ENCODE measurements at places on chromosomes 13 and 19.

GRCh38 chr13:76329866-76330580 lies 556.2 kb downstream of the KCTD12 start:
- DNase-seq = no peak

GRCh38 chr13:84491952-84492351 lies 609.7 kb upstream of the SLITRK1 start:
- DNase-seq = no peak

DNA sequence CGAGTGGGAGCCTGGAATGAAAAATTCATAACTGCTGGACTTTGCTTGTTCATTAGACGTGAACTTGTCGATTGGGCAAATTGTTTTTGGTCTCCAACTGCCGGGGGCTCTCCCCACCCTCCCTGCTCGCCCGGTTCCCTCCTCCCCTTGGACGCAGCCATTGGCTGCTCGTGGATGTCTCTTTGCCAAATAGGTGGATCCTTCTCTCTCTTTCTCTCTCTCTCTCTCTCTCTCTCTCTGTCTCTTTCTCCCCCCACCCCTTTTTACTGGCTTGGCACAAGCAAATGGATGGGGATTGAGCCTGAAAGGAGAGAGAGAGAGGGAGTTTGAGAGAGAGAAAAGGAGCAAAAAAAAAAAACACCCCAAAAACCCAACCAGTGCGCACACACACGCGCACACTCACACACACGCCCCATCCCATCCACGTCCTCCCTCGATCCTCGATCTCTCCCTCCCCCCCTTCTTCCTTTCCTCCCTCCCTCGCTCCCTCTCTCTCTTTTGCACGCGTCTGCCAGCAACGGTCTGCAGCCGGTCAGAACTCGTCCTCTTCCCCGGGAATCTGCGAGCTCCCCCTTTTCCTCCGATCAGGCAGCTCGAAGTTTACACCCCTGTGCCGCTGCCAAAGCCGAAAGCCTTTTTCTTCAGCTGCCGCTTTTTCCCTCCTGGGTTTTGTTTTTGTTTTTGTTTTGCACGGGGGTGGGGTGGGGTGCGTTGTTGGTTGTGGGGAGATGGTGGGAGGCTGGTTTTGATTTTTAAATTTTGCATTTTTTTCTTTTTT lies 27.8 kb downstream of the NFIX start:
- no peak for DNase-seq

GRCh38 chr19:55116859-55117662 lies at the start of gene PPP1R12C:
PPP1R12C (minus strand) TSS chr19:55117637; CDS start chr19:55117543, 94 bp downstream.
- no peak for DNase-seq

DNA sequence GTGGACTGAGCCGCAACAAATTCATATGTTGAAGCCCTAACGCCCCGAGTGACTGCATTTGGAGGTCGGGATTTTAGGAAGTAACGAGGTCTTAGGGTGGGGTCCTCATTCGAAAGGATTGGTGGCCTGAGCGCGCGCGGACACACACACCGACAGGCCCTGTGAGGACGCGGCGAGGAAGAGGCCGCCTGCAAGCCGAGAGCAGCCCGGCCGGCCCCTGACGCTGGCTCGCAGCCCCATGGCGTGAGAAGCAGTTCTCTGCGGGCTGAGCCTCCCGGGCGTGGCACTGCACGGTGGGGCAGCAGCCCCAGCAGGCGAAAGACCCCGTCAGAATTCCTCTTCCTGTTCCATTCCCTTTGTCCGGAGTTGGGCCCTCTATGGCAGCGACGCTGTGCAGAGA lies 131.2 kb downstream of the CRYL1 start:
- DNase-seq = no peak

DNA sequence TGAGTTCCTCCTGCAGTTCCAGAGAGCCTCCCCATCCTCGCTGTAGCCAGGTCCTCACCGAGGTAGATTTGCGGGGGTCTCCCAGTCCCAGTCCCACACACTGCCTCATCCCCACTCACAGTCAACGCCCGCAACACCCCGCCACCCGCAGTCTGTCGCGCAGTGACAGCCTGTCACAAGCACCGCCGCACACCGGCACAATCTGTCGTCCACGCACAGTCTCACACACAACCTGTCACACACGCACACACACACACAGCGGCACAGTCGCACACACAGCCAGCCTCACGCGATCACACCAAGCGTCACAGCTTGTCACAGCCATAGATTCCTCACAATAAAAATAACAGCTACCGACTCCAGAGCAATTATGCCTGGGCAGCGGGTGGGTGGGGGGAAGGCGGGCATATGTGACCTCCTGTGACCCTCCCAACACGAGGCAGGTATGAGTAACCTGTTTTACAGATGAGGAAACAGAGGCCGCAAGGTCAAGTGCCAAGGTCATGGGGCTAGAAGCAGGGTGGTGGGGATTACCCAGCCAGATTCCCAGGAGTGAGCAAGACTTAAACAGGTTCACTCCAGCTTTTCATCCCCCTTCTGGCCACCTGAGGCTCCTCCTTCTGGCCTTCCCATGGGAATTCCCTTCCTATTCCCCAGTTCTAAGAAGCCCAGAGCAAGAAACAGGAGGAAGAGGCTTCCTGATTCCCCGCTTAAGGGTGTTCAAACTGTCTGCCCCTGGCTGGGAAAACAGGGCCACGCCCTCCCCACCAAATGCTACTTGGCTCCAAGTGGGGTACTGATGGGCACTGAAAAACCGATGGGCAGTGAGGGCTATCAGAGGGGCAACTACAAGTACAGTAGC lies 13.9 kb downstream of the NFIX start:
- no peak for DNase-seq

DNA sequence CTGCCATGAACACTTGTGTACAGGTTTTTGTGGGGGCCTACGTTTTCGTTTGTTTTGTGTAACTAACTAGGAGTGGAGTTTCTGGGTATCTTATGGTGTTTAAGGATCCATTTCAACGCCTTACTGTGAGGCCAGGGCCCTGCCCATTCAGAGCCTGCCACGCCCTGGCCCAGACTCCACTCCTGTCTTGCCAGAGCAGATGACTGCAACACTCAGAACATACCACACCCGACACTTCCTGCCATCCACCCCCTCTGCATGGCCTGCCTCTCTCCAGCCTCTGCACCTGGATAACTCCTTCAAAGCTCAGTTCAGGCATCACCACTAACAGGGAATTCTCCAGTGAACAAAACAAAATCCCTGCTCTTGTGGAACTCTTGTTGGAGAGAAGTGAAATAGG lies 43.2 kb downstream of the RGCC start:
- DNase-seq = peak; percentile 46

- no peak for DNase-seq
These were observed 177.3 kb upstream of the SLC10A2 start for GRCh38 chr13:103243495-103243894.

GRCh38 chr13:83878691-83879430 lies 3.4 kb downstream of the SLITRK1 start:
- no peak for DNase-seq

DNA sequence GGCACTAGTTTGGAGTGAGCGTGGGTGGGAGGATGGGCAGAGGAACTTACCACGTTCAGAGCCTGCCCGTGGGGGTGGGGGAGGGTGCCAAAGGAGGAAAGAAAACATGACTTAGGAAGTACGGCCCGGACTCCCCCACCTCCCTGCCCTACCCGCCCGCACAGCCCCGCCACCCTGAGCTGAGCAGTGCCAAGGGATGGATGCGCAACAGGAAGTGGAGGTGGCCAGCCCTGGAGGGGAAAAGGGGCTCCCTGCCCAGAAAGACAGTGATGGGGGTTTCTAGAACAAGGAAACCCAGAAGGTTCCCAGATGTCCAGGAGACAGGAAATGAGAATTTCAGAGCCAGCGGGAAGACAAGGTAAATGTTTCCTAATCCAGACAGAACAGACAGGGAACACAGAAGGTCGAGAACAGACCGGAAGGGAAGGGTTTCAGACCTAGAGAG lies 6.3 kb downstream of the TEAD2 start:
- DNase-seq = no peak
